Cardiac septum (tissue), 1 donor: ENCODE measurements at places on chromosomes 1 and 21. TPM values are rescaled to one million over a fixed set of nuclear protein-coding genes. Genes with fewer than 3 reads are reported as not detected.

DNA sequence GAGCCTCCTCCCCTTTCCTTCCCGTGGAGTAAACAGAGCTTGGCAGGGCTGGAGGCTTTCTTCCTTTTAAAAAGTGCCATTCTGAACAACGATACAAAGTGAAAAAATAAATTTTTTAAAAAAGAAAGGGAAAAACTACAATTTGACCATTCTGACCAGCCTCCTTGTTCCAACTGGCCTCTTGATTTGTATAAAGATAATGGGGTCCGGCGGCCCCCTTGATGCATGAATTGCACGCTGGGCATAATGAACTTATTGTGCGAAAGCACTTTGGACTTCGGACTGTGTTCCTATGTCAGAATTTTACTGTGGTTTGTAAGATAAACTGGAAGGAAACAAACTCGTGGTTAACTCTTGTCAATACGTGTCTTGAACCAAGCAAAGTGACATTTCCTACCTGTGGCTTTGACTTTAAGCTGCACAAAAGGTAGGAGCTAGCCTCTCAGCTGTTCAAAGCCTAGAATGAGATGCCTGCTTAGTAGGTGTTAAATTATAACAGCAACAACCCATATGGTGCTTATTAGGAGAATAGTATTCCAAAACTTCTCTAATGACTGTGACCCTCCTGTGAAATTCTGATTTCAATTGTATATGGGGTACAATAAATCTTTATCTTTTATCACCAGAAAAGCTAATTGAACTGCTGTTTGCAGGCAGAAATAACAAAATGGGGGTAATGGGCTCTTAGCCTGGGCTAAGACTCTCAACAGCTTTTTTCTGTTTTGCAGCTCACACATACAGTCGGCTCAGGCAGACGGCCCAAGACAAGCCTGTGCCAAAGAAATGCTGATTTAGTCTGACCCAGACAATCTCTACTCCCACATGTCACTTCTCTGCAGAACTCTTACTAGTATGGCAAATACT, 9.3 kb downstream of the IRF2BP2 start:
- DNase-seq: no peak

- DNase-seq: no peak
These were observed 21.8 kb downstream of the CRYZL1 start for GRCh38 chr21:33619726-33620125.

- no peak for DNase-seq
These were observed 258.5 kb downstream of the BRINP2 start for GRCh38 chr1:177429234-177429633.

DCST2 gene
- total RNA-seq: 0.51 TPM
